ENCODE measurements at places on chromosomes 12 and 14. TPM values are rescaled to one million over a fixed set of nuclear protein-coding genes. Genes with fewer than 3 reads are reported as not detected.

- H3K27me3 ChIP-seq: no peaks in the 10 kb centered on the region
- H3K36me3 ChIP-seq: no peaks in the 10 kb centered on the region
- H3K27ac ChIP-seq: no peak overlapping the region
- DNase-seq: no peak
Measured at GRCh38 chr12:69908203-69908602, 83.2 kb downstream of the MYRFL start.

DNA sequence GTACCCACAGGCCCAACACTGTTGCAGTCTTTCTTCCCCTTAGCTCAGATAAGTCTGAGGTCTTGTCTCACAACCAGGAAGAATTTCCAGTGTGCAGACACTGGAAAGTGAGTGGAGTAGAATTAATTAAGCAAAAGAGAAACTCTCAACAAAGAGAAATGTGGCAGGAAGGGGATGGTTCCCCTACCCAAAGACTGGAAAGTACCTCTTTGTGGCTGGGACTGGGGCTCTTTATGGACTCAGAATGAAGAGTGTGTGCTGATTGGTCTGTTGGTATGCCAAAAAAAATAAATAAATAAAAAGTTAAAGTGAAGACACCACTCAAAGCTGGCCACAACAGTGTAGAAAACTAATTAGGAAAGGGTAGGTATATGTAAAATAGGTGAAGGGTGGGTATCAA, 26.4 kb downstream of the GLIPR1L1 start:
- no peak for DNase-seq
- H3K4me1 ChIP-seq: peaks cover 10% of the 10 kb centered on the region
- H3K36me3 ChIP-seq: no peaks in the 10 kb centered on the region
- H3K27ac ChIP-seq: peak overlapping the region; percentile 5
- H3K4me3 ChIP-seq: no peak overlapping the region

DNA sequence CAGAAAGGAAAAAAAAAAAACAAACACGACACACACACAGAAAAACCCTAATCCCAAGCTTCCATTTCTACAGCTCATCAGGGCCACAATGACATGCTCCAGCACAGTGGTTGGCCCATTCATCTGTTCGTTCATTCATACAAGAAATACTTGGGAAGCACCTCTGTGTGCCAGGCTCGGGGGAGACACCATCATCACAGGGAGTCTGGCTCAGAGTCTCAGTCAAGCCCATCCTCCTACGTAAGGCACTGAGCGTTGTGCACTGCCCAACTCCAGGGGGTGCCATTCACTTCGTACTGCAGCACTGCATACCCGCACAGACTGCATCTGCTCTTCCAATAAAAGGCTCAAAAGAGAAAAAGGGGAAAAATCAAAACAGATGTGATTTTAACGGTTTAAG, 15.3 kb downstream of the VPS37B start:
- DNase-seq: peak; percentile 51
- H3K4me1 ChIP-seq: peaks cover 91% of the 10 kb centered on the region
- H3K36me3 ChIP-seq: peaks cover 28% of the 10 kb centered on the region
- H3K27me3 ChIP-seq: peaks cover 10% of the 10 kb centered on the region
- no peak overlapping the region for H3K27ac ChIP-seq

The DBX2 gene
- not detected for total RNA-seq

All from activated CD8-positive, alpha-beta T cell treated with anti-CD3 and anti-CD28 coated beads for 36 hours (primary cell).